Right ventricle myocardium superior (tissue), 1 donor: ENCODE measurements at places on chromosomes 2 and 18. TPM values are rescaled to one million over a fixed set of nuclear protein-coding genes. Genes with fewer than 3 reads are reported as not detected.

DNA sequence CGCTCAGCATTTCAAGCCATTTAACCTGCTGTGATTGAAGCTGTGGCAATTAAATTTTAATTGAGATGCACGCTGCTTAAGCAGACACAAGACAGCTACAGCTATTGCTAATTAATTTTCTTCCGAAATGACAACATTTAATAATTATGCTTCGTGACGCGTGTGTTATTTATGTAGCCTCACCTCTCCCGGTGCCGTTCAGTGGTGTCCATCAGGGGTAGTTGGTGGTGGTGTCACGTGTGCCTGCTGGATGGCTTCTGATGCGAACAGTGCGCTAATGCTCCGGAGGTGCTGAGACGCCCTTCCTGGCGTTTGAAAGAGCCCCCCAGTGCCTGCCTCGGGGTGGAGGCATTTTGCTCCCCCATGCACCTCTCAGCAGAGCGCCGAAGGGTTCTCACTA, 39.5 kb downstream of the GLI2 start:
- DNase-seq, result peak; percentile 39

- no peak for DNase-seq
These were observed 117.8 kb upstream of the DCC start for GRCh38 chr18:52222211-52222610.

GRCh38 chr2:15765686-15766302, 174.1 kb downstream of the DDX1 start:
- DNase-seq, result no peak

DNA sequence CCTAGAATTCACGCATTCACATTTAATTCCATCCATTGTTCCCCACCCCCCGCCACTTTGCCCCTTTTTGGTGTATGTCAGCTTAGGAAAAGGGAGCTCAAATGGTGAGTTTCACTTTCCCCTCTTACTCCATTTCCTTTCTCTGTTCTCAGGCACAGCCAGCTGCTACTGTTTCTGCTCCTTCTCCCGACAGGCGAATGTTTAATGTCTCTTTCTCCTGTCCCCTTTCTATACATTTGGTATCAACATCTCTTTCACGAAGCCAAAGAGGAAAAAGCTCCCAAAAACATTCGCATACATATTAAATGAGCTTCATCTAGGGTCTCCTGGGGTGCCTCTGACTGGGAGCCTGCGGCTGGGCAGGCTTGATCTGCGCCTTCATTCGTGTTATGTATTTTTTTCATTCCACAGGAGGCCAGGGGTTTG, 124.2 kb upstream of the SATB2 start:
- no peak for DNase-seq

CNTNAP5 gene
- total RNA-seq, result not detected

DNA sequence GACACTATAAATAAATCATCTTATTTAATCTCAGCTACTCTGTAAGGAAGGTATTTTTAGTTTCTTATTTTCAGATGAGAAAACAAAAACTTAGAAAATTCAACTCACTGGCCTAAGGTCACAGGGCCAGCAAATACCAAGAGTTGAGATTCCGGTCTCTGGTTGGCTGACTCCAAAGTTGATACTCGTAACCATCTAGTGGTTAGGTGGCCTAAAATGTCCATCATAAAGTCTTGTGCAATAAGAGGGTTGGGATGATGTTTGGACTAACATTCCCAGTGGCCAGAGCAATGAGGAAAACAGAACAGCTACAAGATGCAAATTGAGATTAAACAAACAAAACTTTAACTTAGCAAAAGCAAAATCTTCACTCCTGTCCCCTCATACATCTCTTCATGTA, 360.3 kb downstream of the FIGN start:
- DNase-seq, result no peak

- no peak for DNase-seq
These were observed 546 bp downstream of the CHPF start for GRCh38 chr2:219542931-219543595.

- peak; percentile 60 for DNase-seq
These were observed 51.3 kb downstream of the RNF144A start for GRCh38 chr2:6968319-6969100.

DNA sequence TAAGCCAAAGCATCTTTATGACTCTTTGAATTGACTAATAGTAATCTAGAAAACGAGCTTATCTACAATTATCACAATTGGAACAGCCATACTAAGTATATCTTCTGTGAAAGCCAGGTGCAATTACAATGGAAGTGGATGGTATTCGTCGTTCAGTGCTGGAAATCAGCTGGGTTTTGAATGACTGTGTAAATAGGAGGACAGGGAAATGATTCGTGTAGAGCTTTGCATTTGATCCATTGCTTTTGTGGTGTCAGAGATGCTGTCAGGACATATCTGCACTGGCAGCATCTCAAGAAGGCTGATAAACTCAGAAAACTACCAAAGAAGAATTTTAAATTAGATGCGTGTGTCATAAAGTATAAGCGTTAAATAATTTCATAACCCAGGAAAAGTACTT, 187.1 kb downstream of the ZNF407 start:
- DNase-seq, result no peak

GRCh38 chr2:196249171-196249570, 77.8 kb upstream of the STK17B start:
- DNase-seq, result no peak

DNA sequence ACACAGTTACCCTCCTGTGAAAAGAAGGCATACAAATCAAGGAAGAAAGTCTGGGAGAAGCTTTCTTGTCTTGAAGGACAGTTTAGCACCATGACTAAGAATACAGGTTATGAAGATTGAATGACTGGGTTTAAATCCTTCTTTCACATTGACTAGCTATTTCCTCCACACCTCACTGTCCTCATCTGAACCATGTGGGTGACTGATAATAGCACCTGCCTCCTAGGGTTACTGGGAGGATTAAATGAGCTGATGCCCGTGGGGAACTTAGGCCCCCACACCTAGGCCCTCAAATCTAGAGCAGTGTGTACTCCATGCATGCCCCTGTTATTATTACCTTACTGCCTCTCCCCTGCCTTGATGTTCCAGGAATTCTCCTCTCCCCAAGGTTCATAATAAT, 202.9 kb downstream of the FBXO15 start:
- no peak for DNase-seq

UGT1A3 gene
- total RNA-seq, result not detected

DNA sequence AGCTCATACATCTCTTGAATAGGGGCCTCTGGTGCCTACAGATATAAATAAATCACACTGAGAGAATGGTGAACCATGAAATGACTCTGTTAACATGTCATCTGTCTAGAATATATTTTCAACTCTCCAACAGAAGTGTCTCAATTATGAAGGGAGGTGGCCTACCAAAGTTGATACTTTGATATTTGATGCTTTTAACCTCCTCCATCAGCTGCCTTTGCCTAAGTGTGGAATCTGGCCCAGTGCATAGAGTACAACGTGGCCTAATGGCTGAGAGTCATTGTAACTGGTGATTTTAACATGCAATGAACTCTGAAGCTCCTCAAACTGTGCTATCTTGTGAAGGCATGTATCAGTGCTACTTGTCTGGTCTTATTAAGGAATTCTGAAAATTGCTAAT, 93.4 kb downstream of the MYO3B start:
- DNase-seq, result no peak

DNA sequence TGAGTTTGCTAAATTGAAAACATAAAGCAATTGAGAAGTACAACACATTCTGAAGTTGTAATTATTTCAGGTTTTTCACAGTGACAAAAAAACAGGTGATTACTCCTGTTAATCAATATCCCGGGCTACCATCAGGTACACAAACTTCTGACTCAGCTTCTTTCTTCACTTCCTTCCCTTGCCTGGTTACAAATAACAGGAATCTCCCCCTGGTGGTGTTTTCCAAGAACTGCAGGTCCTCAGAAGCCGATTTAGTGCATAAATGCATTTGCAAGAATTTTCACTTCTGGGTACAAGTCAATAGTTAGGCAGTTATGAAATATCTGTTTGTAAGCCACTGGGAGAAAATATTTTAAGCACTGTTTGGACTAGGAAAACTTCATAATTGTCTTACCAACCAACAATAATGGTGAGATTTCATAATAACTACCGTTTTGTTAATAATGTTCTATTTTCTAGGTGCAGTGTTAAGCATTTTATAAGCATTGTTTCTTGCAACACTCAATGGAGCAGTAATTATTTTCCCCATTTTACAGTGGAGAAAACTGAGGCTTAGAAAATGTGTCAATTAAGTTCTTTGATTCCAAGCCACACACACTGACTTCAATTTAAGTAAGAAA, 12.4 kb upstream of the GMCL1 start:
- no peak for DNase-seq

DNA sequence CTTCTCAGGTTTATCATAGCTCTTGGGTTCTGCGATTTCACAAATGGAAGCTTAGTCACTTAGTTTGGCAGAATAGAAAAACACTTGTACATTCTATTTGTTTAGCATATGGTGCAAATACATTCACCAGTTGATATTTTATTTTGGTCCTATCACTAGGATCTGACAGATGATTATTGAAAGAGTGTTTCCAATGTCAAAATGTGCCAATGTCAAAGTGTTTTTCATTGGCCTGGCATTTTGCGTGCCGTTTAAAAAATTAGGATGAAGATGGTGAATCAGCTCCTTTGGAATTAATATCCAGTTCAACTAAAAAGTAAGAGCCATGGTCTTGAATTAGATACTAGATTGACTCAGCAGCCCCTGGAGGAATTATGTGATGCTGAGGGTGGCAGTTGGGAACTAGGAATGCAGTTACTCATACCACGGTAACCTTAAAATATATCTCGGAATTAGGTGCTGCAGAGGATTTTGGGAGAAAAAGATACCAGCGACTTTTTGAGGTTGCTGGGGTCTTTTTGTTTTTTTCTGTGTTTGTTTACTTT, 87.0 kb downstream of the SPHKAP start:
- DNase-seq, result no peak

SLC4A3 gene
- 503 TPM for total RNA-seq

MSH2 gene
- total RNA-seq, result 11.1 TPM

DNA sequence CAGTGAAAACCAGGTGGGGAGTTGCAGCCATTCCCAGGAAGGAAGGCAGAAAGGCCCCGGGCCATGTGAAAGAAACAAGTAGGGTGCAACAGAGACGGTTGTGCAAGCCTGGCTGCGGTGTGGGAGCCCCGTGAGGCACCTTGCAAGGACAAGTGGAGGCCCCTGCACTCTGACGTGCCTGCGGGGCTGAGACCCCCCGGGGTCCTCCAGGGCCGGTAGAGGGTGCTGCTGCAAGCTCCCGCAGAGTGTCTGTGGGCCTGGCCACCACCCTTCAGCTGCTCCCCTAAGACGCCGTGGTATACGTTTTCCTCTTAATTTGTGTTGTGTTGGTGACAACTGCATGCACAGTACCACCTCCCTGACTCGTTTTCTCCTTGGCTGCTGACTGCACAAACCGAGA, 27.4 kb upstream of the MC5R start:
- no peak for DNase-seq

SMYD1 gene
- total RNA-seq, result 468 TPM

GRCh38 chr18:61738488-61738887, 154.3 kb downstream of the RNF152 start:
- DNase-seq, result no peak

DNA sequence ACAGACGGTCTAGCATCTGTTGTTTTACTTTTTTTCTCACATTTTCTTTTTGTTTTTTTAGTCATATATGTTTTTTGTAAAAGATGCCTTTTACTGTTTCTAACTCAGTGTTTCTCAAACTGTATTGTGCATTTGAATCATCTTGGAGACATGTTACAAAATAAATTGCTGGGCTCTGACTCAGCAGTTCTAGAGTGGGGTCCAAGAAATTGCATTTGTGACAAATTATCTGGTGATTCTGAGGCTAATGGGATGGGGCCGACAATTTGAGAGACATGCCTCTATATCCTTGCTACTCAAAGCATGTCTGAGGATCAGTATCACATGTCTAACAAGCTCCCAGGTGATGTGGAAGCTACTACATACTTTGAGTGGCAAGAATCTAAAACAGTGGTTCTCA, 478.8 kb downstream of the PLCL1 start:
- no peak for DNase-seq

- no peak for DNase-seq
These were observed 307.2 kb upstream of the MMADHC start for GRCh38 chr2:149894760-149895159.

- DNase-seq, result no peak
These were observed 10.7 kb upstream of the MRO start for GRCh38 chr18:50830544-50830943.

SERPINB13 gene
- total RNA-seq, result not detected

DLX1 gene
- not detected for total RNA-seq

CACNB4 gene
- 0.46 TPM for total RNA-seq

RNF125 gene
- total RNA-seq, result 3.8 TPM

FKBP1B gene
- 3.1 TPM for total RNA-seq

DNA sequence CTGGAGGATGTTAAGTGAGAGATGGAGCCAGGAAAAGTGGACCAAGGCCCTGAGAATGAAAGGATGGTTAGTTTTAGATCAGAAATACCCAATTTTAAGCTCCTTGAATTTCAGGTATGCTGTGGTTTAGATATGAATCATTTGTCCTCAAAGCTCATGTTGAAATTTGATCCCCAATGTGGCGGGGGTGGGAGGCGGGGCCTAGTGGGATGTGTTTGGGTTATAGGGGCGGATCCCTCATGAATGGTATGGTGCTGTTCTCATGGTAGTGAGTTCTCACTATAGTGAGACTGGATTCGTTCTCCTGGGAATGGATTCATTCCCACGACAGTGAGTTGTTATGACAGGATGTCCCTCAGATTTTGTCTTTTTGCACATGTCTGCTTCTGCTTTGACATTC, 11.4 kb downstream of the MYO5B start:
- DNase-seq, result no peak

NTSR2 gene
- 0.19 TPM for total RNA-seq

CNDP1 gene
- not detected for total RNA-seq

- peak; percentile 89 for DNase-seq
These were observed 108.7 kb upstream of the KCTD1 start for GRCh38 chr18:26656944-26657536.

DNA sequence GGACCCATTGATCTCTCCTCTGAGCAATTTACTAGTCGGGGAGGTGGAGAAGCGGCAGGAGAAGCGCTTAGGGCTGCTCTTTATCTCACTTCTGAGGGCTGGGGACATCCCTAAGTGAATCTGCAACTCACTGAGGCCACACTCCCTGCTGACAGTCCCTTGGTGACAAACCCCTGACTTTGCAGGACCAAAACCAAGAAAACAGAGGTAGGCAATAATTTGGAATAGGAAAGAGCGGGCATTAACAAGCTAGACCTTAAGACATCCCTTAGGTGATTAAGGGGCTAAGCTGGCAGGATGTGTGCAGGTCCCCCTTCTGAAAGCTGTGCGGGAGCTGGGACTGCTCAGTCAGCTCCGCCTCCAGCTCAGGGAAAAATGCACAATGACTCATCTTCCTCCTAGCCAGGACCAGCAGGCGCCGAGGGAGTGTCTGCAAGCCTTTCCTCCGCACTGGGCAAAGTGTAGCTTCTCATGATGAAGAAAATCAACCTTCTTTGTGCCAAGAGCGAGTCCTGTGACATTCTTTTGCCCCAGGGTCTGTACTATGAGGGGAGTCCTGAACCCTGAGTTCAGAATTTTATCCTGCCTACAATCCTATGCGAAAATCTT, 63.3 kb downstream of the BOD1L2 start:
- peak; percentile 46 for DNase-seq

- DNase-seq, result no peak
These were observed 65.7 kb upstream of the PARD3B start for GRCh38 chr2:204479557-204479956.

CD8B2 gene
- not detected for total RNA-seq
